ENCODE measurements at places on chromosomes 16 and 17. TPM values are rescaled to one million over a fixed set of nuclear protein-coding genes. Genes with fewer than 3 reads are reported as not detected.

GRCh38 chr16:8863594-8864424 is 5.0 kb downstream of the CARHSP1 start:
- peaks cover 84% of the 10 kb centered on the region for H3K4me1 ChIP-seq
- peak overlapping the region; percentile 1 for H3K4me3 ChIP-seq
- peak overlapping the region; percentile 86 for H3K27ac ChIP-seq
- no peaks in the 10 kb centered on the region for H3K27me3 ChIP-seq
- H3K36me3 ChIP-seq, result peaks cover 1% of the 10 kb centered on the region

GRCh38 chr17:31490019-31490650 is 98.7 kb downstream of the RAB11FIP4 start:
- no peaks in the 10 kb centered on the region for H3K36me3 ChIP-seq
- no peak overlapping the region for H3K4me3 ChIP-seq

DNA sequence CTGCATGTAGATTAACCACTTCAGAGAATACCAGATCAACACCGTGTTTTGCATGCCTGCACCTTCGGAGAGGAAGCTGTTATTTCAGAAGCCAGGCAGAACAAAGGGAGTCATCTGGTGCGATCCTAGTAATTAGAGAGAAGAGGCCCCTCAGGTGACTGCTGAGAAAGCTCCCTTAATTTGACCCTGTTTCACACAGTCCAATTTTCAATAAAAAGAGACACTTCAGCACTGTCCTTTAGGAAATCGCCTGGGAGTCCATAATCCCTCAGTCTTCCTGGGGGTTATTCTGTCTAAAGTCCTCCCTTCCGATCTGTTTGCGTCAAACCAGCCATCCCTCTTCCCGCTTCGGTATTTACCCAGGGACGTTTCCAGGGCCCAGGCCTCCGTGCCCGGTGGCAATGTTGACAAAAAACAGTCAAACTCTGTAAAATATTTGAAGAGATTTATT is 23.4 kb upstream of the TNRC6C start:
- H3K36me3 ChIP-seq, result no peaks in the 10 kb centered on the region
- no peak overlapping the region for H3K27ac ChIP-seq
- peaks cover 33% of the 10 kb centered on the region for H3K27me3 ChIP-seq
- DNase-seq, result no peak

The MSI2 gene
- total RNA-seq, result 23.1 TPM

The TPSAB1 gene
- total RNA-seq, result not detected

Measured in chondrocyte (in vitro differentiated cells).